ENCODE measurements at places on chromosomes 2 and 18.

GRCh38 chr18:74951165-74951760, 257.7 kb downstream of the PTGR3 start:
- DNase-seq: no peak

DNA sequence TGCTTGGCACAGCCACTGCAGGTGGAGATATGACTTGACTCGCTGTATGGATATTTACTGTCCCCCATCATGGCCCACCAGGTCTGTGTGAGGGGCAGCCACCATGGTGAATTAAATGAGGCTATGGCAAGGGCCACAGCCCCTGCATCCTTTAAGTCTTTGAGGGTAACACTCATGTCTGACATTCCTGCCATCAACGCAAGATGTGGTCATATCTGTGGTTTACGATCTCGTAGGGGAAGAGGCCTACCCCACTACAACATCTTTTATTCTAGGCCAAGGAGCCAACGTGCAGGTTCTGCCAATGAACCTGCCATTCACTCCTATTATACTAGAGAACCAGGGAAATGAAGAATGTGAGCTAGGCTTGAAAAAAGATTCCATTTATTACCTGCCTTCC, 381.6 kb upstream of the ID2 start:
- no peak for DNase-seq

DNA sequence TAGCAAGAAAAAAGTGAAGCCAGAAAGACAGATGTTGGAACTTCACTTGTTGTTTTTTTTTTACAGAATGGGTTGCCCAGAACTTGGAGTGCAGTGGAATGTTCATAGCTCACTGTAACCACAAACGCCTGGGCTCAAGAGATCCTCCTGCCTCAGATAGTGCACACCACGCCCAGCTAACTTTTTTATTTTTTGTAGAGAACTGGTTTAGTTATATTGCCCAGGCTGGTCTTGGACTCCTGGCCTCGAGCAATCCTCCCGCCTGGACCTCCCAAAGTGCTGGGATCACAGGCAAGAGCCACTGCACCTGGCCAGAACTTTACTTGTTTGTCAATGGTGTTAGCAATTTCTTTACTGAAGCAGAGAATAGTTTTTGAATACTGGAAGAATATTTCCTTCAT, 11.9 kb upstream of the ASPRV1 start:
- DNase-seq: no peak

DNA sequence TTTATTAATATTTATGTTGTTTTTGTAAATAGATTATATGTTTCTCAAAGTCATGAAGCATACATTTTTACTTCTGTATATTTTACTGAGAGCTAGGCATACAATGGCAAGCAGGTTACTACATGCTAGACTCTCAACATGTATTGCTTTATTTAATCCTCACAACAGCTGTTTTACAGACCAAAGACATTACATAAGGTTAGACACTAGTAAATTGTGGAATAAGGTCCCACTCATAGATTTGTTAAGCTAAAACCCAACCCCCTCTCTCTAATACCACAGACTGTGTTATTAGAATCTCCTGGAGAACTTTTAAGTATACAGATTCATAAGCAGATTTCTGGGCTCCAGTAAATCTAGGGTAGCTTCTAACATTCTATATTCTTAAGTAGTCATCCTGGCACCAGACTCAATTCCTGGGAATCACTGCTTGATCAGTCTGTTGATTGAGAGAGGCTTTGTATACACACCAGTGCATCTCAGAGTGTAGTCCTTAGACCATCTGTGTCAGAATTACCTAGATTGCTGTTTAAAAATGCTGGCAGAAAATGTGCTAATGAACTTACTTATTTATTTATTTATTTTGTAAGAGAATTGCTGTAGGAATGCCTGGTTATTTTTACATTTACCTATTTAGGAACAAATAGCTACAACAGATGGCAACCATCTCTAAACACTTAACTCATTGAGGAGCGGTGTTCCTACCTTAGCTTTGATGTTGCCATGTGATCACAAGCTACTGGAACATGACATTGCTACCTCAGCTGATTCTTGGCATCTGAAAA, 153.5 kb upstream of the CAVIN2 start:
- DNase-seq: no peak

DNA sequence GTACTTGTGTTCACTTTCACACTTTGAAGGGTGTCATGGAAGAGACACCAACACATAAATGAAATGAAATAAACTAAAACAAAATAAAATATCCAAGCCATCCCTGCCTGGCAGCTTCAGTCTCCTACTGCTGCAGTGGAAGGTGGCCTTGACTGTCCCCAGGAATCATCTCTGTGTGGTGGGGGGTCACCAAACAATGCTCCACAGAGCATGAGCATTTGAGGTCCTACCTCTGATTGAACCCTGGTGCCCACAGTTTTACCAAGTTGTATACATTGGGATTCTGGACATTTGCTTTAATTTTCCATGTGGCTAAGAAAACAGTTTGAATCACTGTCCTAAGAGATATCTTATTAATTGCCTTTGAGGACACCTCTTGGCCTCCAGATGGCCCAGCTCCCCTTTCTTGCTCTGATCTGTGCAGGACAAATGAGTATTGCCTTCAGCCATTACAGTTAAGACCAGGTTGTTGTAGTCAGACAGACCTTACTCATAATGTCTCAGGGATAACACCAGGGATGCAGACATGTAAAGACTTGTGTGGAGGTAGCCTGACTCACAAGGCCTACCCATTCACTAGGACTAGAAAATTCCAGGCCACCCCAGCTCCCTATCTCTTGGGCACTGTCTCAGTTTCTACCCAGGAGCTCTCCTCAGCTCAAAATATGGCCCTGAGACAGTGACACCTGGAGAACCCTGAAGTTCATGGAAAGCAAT, 195.0 kb downstream of the MYCN start:
- no peak for DNase-seq
